ENCODE measurements at places on chromosomes 5 and 9.

DNA sequence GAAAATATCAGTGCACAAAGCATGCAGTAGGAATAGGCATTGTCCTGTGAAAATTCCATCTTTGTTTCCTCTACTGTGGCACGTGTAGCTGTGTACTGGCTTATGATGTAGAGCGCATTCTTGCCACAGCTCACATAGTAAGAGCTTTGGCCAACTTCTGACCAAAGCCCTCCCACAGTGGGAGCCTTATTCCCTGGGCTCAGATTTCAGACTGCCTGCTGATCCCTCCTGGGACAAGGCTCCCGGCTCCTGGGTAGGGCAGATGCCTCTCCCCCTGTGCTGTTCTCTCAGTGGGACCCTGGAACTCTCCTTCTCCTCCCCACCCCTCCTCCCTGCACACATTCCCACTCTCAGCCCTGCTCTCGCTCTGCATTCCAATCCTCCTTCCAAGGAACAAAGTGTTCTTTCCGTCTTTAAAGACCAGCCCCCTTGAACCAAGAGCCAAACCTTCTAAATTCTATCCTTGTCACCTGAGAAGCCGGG lies 17.5 kb downstream of the LCP2 start:
- no peak for DNase-seq

DNA sequence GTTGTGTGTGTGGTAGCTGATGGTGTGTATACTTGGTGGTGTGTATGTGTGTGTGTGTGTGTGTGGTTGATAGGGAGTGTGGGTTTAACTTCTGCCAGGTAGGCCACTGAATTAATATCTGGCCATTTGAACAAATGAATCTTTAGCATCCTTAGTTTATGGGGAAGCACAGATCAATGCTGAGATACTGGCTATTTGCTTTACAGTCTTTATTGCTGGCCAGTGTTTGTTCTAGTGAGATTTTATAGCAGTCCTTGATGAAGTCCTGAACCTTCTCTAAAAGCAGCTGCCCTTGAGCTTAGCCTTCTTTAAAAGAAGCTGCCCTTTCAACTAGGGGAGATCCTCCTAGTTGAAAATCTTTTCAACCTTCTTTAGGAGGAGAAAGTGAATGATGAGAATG lies 69.3 kb downstream of the MACIR start:
- no peak for DNase-seq

- DNase-seq, result no peak
Observed at GRCh38 chr5:141001844-141002604, 35.7 kb downstream of the PCDHAC2 start.

GRCh38 chr5:167965710-167966109 lies 325.7 kb upstream of the WWC1 start:
- no peak for DNase-seq

DNA sequence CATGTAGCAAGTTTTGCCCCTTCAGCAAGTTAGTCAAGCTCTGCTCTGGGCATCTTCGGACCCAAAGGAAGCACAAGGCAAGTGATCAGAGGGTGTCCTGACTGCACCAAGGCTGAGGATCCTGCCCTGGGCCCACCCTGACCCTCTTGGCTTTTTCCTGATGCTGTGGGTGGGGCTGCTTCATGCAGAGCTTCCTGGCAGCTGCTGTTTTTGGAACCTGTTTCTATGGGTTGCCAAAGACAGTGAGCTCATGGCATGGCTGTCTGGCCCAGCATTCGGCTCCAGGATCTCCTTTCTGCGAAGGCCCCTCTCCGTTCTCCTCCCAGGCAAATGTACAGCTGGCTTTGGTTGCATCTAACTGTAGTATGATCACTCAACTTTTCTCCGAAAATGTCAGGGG lies 497.9 kb downstream of the ARHGEF28 start:
- no peak for DNase-seq

- DNase-seq, result no peak
Observed at GRCh38 chr5:142753116-142753631, 17.0 kb upstream of the ARHGAP26 start.

DNA sequence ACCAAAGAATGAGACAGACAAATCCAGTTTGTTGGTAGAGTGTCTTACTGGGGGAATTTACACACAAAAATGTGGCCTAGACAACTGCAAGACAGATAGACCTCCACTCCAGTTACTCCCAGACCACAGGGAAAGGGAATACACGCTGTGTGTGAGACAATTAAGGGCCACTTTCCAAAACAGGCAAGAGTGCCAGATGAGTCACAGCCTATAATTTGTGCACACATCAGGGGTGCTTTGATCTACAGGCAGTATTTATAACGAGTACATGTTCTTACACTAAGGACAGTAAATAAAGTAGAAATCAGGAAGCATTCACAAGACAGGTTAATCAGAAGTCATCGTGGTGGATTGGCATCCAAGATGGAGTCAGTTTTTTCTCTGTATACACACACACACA lies 114.8 kb downstream of the ZNF622 start:
- no peak for DNase-seq

DNA sequence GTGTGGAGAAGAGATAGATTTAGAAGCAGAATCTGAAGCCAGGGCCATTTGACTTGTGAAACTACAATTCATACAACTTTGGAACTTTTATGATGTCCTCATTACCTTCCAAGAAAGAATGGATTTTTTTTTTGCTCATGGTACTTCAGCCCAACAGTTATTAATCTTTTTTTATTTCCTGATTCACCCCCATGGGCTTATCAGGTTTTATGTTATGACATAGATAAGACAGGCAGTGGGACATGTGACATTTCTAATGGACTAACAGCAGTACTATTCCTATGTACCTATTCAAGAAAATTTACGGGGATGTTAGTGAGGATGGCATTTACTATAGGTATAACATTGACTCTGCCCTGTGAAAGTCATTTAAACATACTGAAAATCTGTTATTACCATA lies 204.7 kb downstream of the ARHGEF28 start:
- DNase-seq, result no peak

DNA sequence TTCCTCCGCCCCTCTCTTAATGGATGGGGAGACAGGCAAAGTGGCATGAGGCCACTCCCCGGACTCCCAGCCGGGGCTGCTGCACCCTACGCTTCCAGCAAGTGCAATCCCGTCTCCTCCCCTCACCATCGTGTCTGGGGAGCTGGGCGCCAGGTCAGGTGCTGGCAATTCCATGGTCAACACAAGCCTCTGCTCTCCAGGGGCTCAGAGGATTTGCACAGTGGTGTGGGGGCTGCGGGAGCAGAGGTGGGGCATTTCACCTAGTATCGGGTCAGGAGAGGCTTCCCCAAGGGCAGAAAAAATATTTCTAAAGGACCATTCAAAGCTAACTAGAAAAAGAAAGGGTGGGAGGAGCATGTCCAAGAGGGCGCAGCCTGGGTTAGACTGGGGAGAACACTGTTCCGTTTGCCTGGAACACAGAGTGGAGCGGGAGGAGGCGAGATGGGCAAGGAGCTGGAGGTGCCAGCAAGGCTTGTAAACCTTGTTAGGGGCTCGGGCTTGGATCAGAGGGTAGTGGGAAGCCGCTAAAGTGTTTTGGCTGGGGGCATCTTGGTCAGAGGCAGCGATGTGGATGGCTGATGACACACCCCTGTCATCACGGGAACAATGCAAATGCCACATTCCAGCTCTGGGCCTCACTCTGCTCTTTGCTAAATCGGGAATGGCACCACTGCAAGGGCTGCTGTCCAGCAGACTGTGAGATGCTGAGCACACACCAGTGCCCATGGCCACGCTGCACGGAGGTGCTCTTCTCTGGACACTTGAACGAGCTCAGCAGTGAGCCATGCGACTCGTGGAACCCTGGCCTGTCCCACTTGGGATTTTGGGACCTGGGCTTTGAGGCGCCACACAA lies 191.7 kb downstream of the CDK5RAP2 start:
- no peak for DNase-seq

GRCh38 chr9:126374366-126374781 lies 47.7 kb downstream of the MVB12B start:
- DNase-seq, result no peak

GRCh38 chr9:130608554-130609134 lies 29.3 kb downstream of the FUBP3 start:
- no peak for DNase-seq

- DNase-seq, result no peak
Observed at GRCh38 chr5:67475489-67475888, 278.9 kb upstream of the CD180 start.

DNA sequence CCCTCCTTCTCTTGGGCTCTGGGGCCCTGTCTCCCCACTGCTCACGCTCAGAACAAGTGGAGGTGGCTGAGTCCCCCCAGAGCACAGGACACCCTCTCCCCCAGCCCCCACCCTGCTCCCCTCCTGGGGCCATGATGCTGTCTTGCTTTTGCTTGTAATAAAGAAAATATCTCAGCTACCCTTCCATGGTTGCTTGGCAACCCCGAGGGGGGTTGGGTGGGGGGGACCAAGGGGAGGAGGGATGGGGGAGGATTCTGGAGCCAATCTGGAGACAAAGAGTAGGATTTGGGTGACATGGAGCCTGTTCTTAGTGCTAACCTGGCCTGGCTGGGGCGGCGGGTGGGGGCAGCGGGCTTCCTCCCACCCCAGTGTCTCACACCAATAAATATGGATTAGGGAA lies 16.1 kb upstream of the CERCAM start:
- no peak for DNase-seq

DNA sequence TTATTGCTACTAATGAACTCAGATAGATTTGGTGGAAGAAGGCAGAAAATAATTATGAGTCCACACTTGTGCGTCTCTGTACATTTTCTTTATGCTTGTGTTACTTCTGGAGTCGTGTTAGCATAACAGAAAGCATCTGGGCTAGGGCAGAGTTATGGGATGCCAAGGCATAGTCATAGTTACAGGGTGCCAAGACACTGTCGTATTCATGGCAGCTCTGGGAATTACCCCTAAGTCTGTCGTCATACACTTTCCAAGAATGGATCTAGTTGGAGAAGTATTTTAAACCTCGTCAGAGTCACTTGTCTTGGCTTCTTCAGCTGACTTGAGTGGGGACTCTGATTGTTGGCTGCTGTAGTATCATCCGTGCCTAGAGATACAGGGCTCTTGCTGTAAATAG lies 27.7 kb downstream of the CAMK4 start:
- no peak for DNase-seq

DNA sequence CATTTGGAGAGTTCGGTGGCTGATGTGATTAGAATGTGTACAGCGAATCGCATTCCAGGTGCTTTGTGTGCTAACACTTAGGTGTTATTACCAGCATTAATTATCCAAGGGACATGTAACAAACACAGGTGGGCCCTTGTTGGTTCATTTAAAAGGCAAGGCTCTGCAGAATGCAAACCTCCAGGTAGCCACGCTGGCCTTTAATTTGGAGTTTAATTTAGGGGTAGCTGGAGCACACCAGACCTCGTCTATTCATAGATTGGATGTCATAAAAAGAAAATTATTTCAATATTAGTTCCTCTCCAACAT lies 191.1 kb downstream of the MAT2B start:
- DNase-seq, result no peak

DNA sequence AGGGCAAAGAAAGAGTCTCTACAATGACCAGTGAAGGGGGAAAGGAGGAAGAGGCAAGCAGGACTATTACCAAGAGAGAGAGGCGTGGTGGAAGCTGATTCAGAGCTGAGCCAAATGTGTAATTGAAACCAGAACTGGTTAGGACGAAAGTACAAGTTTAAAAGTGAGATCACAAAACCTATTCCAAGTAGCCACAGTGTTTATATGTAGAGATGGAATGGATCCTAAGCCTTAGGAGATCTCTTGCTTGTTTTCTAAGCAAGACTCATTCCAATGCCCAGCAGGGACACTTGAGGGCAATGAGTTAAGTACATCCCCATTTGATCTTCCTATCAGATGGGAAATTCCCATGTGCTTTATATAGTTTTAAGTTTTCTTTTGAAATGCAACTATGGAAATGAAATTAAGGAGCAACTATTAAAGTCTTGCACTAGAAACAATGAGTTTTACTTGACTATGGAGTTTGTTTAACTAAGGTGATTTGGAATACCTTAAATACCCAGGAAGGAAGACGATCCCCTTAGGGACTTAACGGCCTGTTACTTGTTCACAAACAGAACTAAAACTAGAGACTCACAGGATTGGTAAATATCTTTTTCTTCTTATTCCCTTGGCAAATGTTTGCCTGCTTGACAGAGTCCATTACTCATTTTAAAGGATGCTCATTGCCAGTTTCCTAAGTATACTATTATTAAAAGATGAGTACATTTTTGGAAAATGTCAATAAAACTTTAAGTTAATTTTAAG lies 51.1 kb upstream of the SNX2 start:
- DNase-seq, result no peak

- peak; percentile 7 for DNase-seq
Observed at GRCh38 chr9:114289106-114289505, 33.8 kb upstream of the ORM1 start.

- no peak for DNase-seq
Observed at GRCh38 chr9:124248960-124249359, 8.8 kb upstream of the NEK6 start.

GRCh38 chr9:136400038-136400834 lies at the start of gene SNAPC4:
Gene SNAPC4, minus strand, starts transcription at chr9:136400170. Its CDS starts 1,742 bp downstream, at chr9:136398428.
- DNase-seq, result peak; percentile 88

DNA sequence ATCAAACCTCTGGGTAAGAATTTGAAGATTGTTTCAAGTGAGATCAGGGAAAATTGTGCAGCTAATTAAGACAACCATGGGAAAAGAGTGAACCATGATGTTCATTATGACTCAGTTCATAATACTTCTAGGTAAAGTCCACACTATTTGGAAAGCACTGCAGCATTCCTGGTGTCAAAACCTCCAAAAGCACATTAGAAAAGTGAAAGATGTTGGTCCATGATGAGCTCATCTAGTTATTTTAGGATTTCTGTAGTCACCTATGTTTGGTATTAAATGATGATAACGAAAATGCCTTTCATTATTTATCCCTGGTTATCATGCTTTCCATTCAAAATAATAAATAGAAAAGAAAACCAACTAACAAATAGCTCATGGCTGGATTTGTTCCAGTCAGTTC lies 49.1 kb downstream of the PTCD2 start:
- DNase-seq, result no peak

DNA sequence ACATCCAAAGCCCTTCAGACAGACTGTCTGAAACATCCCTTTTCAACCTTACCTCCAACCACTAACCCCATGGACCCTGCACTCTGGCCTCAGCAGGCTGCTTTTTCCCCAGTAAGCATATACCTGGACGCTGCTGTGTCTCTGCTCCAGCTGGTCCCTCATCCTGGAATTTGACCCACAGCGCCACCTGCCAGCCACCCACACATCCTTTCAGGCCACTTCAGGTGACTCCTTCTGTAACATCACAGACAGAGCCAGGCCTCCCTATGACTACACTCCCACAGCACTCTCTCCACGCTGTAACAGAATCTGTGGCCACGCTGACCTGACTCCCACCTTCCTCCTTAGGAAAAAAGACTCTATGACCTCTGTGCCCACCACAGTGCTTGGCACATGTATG lies 3.4 kb downstream of the MGAT1 start:
- DNase-seq, result peak; percentile 14

DNA sequence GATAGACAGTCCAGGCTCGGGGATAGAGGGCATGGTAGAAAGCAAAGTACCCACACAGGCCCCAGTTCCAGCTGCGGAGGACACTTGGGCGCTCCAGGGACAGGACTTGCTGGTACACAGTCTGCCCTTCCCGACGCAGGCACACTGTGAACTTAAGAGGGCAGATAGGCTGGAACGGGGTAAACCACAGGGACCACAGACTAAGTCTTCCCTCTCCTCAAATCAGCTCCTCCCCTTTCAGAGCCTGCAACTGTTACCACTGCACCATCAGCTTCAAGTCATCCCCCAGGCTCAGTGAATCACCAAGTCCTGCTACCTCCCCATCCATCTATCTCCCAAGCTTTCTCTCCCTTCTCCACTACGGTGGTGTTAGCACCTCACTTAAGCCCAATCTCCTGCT lies 7.3 kb downstream of the GBA2 start:
- DNase-seq, result no peak

GRCh38 chr9:79395228-79395627 lies 176.5 kb upstream of the TLE4 start:
- no peak for DNase-seq

GRCh38 chr5:145872486-145872885 lies 328 bp downstream of the GRXCR2 start:
- no peak for DNase-seq

All from activated CD8-positive, alpha-beta memory T cell treated with anti-CD3 and anti-CD28 coated beads, Interleukin-2, amount 50 U/mL, for 4 hours (primary cell).